ENCODE measurements at places on chromosomes 5 and 9. TPM values are rescaled to one million over a fixed set of nuclear protein-coding genes. Genes with fewer than 3 reads are reported as not detected.

DNA sequence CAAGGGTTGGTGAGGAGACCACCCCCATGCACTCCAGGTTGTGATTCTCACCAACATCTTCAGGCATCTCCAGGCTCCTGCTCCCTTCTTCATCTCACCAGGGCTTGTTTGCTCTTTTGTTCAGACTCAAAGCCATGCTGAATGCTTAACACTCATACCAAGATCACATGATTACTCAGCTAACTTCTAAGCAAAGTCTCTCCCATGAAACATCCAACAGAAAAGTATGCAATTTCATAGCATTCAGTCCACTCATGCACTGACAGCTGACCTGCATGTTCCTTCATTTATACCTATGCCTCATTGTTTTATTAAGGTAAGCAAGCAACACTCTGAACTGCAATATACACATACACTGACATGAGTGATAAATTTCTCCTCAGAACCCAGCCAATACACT lies 69.0 kb downstream of the SHC3 start:
- no peak for DNase-seq

DNA sequence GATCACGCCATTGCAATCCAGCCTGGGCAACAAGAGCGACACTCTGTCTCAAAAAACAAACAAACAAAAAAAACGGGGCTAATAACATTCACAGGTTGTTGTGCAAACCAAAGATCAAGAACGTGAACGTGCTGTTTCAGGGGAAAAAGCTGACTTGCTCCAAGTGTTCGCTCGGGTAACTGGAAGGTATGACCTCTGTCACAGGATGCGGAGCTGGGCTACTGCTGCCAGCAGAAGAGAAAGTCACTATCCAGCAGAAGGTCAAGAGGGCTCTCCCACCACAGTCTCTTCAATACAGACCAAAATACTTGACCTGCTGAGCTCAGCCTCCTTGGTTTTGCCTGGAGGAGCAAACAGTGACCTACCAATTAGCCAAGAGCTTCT lies 59.7 kb downstream of the ABCA1 start:
- DNase-seq, result no peak

DIPK1B gene
- 20.4 TPM for polyA plus RNA-seq

CATSPER3 gene
- polyA plus RNA-seq, result 0.93 TPM

PCA3 gene
- polyA plus RNA-seq, result 0.72 TPM

TGFBI gene
- polyA plus RNA-seq, result 148 TPM

DNA sequence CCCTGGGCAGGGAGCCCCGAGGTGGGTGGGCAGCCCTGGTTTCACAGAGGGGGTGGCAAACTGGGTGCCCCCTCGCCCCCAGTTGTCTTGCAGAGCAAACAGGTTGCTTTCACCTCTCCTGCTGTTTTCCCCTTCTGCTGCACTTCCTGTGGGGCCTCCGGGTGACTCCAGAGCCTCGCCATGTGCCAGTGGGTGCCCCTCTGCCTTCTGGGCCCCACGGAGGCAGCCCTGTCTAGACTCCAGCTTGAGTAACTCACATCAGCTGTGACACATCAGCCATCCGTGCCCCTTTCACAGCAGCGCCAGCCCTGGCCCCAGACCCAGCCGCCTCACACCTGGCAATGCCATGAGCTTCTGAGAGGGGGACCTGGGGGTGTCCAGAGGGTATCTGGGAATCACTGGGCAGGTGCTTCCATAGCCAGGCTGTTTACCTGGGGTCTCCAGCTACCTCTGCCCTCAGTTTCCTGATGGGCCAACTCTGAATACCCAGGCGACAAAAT lies 36.9 kb downstream of the ADAMTSL2 start:
- no peak for DNase-seq

GRCh38 chr9:104849023-104849422 lies 78.9 kb downstream of the ABCA1 start:
- no peak for DNase-seq

DNA sequence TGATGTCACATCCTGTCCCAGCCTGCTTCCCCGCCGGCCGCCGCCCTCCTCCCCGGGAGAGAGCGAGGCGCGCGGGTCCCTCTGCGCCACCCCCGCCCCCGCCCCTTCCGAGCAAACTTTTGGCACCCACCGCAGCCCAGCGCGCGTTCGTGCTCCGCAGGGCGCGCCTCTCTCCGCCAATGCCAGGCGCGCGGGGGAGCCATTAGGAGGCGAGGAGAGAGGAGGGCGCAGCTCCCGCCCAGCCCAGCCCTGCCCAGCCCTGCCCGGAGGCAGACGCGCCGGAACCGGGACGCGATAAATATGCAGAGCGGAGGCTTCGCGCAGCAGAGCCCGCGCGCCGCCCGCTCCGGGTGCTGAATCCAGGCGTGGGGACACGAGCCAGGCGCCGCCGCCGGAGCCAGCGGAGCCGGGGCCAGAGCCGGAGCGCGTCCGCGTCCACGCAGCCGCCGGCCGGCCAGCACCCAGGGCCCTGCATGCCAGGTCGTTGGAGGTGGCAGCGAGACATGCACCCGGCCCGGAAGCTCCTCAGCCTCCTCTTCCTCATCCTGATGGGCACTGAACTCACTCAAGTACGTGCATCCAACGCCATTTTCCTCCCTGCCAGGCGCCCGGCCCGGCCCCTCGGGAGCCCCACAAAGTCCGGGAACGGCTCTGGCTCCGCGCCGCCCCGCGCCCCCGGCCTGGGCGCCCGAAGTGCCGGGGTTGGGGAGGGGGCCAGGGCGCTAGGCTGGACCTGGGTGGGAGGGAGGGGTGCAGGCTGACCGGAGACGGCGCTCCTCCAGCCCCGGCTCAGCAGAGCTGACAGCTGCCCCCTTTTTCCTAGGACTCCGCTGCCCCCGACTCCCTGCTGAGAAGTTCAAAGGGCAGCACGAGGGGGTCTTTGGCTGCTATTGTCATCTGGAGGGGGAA lies 12.0 kb upstream of the OLFM1 start:
- no peak for DNase-seq

- DNase-seq, result no peak
Measured at GRCh38 chr9:73780916-73781315, 629.3 kb downstream of the ANXA1 start.

Measured in hindlimb muscle (tissue), 1 donor.